Activated naive CD8-positive, alpha-beta T cell treated with anti-CD3 and anti-CD28 coated beads, Interleukin-2, amount 50 U/mL, for 24 hours (primary cell): ENCODE measurements at places on chromosomes 12 and 14.
A peak's percentile ranks its signal among the peaks of the same experiment; 100 is the strongest.

DNA sequence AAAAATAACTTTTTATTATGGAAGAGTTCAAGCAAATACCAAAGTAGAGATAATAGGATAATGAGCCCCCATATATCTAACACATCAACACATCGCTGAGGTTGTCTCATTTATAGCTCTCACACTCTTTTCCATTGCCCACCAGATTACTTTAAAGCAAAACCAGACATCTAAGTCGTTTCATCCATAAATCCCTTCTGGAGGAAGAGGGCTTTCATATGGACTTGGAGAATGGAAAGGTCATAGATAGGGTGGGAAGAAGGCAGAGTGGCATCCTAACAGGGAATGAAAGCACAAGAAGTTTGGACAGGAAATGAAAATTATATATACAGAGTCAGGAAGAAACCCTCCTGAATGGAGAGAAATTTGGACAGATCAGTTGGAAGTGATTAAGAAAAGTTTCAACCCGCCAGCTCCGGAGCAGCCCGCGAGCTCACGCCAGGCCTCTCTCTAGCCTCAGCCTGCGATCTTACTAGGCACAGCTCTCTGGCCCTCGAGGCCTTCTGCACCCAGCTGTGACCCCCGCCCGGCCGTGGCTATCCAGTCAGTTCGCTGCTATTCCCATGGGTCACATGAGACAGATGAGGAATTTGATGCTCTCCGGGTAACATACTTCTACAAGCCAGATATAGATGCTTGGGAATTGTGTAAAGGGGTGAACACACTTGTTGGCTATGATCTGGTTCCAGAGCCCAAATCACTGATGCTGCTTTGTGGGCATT is 48.4 kb upstream of the NID2 start:
- no peaks in the 10 kb centered on the region for H3K4me1 ChIP-seq
- H3K27ac ChIP-seq, result no peak overlapping the region
- no peak for DNase-seq
- no peak overlapping the region for H3K4me3 ChIP-seq
- H3K36me3 ChIP-seq, result no peaks in the 10 kb centered on the region
- no peaks in the 10 kb centered on the region for H3K27me3 ChIP-seq

GRCh38 chr12:31868965-31869364 is 90.2 kb upstream of the RESF1 start:
- H3K27ac ChIP-seq, result no peak overlapping the region
- no peaks in the 10 kb centered on the region for H3K27me3 ChIP-seq
- no peak overlapping the region for H3K4me3 ChIP-seq
- DNase-seq, result no peak
- H3K36me3 ChIP-seq, result peaks cover 6% of the 10 kb centered on the region
- peaks cover 14% of the 10 kb centered on the region for H3K4me1 ChIP-seq

DNA sequence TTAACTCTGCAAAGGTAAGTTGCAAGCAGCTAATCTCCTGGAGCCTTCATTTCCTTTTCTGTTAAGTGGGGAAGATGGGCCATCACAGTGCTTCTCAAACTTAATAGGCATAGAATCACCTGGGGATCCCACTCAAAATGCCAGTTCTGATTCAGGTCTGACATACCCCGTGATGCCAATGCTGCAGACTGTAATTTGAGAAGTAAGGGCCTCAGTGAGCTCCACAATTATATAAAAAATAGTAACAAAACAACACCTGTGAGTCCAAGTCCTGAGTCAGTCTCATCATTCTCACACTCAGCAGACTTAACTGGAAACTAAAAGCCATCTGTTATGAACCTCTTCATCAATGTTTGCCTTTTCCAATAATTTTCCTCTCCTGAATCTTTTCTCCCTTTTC is 10.8 kb upstream of the PSMA6 start:
- H3K36me3 ChIP-seq, result peaks cover 13% of the 10 kb centered on the region
- H3K4me1 ChIP-seq, result peaks cover 24% of the 10 kb centered on the region
- DNase-seq, result no peak
- no peaks in the 10 kb centered on the region for H3K27me3 ChIP-seq
- no peak overlapping the region for H3K4me3 ChIP-seq

GRCh38 chr12:21879312-21879711 is 61.9 kb downstream of the ABCC9 start:
- H3K36me3 ChIP-seq, result no peaks in the 10 kb centered on the region
- H3K27me3 ChIP-seq, result no peaks in the 10 kb centered on the region
- no peak for DNase-seq
- no peak overlapping the region for H3K4me3 ChIP-seq

GRCh38 chr12:74871817-74872216 is 334.2 kb downstream of the ATXN7L3B start:
- H3K27ac ChIP-seq, result no peak overlapping the region
- H3K36me3 ChIP-seq, result peaks cover 4% of the 10 kb centered on the region
- no peaks in the 10 kb centered on the region for H3K27me3 ChIP-seq
- H3K4me1 ChIP-seq, result peaks cover 3% of the 10 kb centered on the region
- no peak for DNase-seq

GRCh38 chr14:24262821-24263733 is at the start of gene TGM1:
TGM1 (minus strand) TSS chr14:24263177; CDS start chr14:24262352, 825 bp downstream.
- no peak for DNase-seq
- H3K36me3 ChIP-seq, result peaks cover 19% of the 10 kb centered on the region
- H3K4me3 ChIP-seq, result no peak within 1 kb of the TSS
- H3K4me1 ChIP-seq, result no peaks in the 10 kb centered on the region

- H3K4me3 ChIP-seq, result no peak overlapping the region
- peaks cover 2% of the 10 kb centered on the region for H3K36me3 ChIP-seq
- H3K27me3 ChIP-seq, result no peaks in the 10 kb centered on the region
- H3K4me1 ChIP-seq, result no peaks in the 10 kb centered on the region
- DNase-seq, result no peak
Observed at GRCh38 chr12:9123781-9124382, 8.2 kb upstream of the A2M start.

DNA sequence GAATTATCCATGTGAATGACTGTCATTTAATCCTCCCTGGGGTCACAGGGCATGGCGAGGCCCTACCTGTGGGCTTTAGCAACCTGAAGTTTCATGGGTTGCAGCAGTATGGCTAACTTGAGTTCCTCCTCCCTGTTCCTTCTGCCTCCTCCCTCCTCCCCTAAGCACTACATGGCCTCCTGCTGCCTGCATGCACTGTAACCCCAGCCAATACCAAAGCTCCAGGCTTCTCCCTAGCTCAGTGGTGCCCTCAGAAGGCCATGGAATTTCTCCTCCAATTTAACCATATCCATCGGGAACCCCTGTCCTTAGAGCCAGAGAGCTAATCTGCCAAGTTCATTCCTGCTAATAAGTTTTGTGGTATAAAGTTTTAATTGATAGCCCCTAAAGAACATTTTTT is 95.1 kb downstream of the NT5DC3 start:
- no peak overlapping the region for H3K27ac ChIP-seq
- no peak for DNase-seq
- H3K36me3 ChIP-seq, result no peaks in the 10 kb centered on the region

GRCh38 chr12:23893611-23894010 is 55.9 kb downstream of the SOX5 start:
- H3K4me1 ChIP-seq, result no peaks in the 10 kb centered on the region
- H3K27me3 ChIP-seq, result no peaks in the 10 kb centered on the region
- H3K4me3 ChIP-seq, result no peak overlapping the region
- no peaks in the 10 kb centered on the region for H3K36me3 ChIP-seq

DNA sequence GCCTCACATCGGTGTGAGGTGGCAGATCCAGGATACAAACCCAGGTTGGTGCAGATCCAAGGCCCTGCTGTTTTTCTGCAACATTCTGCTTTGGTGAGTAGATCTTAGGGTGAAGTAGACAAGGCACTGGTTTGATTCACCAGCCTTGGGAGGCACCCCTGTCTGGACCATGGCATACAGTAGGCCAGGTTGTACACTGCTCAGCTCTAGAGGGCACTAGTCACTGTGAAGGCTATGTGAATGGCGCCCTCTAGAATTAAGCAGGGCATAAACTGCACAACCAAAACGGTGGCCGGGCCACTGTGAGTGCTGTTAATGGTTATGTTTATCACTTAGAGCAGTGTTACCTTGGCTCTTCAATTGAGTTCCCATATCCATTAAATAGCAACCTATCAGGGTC is 280.6 kb upstream of the PWP1 start:
- H3K36me3 ChIP-seq, result no peaks in the 10 kb centered on the region
- H3K27me3 ChIP-seq, result no peaks in the 10 kb centered on the region
- H3K27ac ChIP-seq, result no peak overlapping the region
- peak; percentile 29 for DNase-seq
- peaks cover 18% of the 10 kb centered on the region for H3K4me1 ChIP-seq

GRCh38 chr12:18612971-18613370 is 124.8 kb downstream of the PLCZ1 start:
- no peaks in the 10 kb centered on the region for H3K27me3 ChIP-seq
- H3K36me3 ChIP-seq, result no peaks in the 10 kb centered on the region
- H3K4me3 ChIP-seq, result no peak overlapping the region
